ENCODE measurements at places on chromosomes 13 and 19.

GRCh38 chr19:2424686-2425621 lies 2.4 kb downstream of the TIMM13 start:
- DNase-seq, result no peak

GRCh38 chr19:28065026-28065425 lies 1147.9 kb downstream of the UQCRFS1 start:
- DNase-seq, result no peak

DNA sequence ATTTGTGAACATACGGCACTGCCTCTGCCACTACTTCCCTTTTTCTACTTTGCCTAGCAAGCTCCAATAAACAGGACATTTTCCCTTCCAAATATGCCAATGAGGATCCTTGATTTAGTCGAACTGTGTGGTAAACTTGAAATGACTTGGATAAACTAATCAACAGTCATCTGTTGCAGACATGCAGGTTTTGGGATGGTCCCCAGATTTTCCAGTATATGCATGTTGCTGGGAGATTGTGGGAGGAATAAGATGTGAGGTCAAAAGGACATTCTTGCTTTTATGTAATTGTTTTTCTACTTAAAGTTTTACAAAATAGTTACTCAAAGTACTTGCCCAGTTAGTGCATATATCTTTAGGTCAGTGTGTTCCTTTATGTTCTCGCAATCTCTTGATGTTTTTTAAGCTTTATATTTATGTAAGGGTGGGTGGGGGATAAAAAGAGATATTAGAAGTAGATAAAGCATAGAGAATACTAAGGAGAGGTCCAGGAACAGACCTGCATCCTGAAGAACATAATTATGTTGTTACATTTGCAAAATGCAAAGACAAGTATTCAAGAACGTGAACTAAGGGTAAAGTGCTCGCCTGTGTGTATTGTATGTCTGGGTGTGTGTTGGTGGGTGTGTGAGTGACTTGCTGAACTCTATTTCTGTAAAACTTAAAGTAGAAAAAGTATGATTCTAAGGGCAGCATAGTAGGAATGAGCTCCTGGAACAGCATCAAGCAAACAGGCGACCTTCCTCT lies 88.4 kb upstream of the OXGR1 start:
- no peak for DNase-seq

GRCh38 chr13:75079226-75079625 lies 402.7 kb downstream of the TBC1D4 start:
- no peak for DNase-seq

DNA sequence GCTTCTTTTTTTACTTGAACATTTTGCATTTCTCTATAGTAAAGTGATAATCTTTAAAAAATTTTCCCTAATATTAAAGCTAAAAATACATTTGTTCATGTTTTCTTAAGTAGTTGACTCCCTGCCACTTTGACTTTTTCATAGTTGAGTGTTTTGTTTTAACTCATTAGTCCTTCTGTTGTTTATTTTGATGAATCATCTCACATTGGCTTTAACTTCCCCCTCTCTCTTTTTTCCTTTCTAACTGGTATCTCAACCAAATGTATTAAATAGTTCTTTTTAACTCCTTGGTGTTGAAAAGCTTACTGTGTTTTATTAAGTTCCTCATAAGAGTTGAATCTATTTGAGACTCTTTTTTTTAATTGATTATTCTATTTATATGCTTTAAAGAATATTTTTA lies 2.8 kb downstream of the TNFSF13B start:
- no peak for DNase-seq

GRCh38 chr13:39051157-39051556 lies 12.9 kb downstream of the NHLRC3 start:
- DNase-seq, result peak; percentile 67

GRCh38 chr13:95437561-95437960 lies 115.0 kb upstream of the CLDN10 start:
- DNase-seq, result no peak

- DNase-seq, result no peak
These were observed 69.7 kb downstream of the UFM1 start for GRCh38 chr13:38419312-38419873.

DNA sequence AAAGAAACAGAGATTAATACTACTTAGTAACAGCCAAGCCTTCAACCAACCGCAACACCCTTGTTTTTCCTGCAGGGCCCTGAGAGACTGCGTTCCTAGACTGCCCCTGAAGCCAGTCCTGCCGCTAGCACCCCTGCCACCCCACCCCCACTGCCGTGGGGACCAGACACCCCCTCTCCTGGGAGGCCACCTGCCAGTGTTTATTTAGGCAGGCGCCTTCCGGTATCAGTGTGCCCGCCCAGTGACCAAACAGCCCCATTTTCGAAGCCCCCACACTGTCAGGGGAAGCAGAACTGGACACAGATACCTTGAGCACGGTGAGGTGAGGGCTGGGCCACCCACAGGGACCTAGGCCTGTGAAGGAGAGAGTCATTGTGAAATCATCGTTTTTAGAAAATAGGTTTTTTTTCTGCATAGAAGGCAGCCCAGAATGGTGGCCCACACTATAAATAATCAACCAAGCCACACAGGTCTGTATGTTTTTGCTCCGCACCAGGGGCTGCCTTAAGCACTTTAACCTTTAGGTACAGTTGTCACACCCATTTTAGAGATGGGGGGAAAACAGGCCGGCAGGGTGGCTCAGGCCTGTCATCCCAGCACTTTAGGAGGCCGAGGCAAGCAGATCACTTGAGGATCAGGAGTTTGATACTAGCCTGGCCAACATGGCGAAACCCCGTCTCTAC lies 3.5 kb upstream of the TLE5 start:
- DNase-seq, result peak; percentile 85

DNA sequence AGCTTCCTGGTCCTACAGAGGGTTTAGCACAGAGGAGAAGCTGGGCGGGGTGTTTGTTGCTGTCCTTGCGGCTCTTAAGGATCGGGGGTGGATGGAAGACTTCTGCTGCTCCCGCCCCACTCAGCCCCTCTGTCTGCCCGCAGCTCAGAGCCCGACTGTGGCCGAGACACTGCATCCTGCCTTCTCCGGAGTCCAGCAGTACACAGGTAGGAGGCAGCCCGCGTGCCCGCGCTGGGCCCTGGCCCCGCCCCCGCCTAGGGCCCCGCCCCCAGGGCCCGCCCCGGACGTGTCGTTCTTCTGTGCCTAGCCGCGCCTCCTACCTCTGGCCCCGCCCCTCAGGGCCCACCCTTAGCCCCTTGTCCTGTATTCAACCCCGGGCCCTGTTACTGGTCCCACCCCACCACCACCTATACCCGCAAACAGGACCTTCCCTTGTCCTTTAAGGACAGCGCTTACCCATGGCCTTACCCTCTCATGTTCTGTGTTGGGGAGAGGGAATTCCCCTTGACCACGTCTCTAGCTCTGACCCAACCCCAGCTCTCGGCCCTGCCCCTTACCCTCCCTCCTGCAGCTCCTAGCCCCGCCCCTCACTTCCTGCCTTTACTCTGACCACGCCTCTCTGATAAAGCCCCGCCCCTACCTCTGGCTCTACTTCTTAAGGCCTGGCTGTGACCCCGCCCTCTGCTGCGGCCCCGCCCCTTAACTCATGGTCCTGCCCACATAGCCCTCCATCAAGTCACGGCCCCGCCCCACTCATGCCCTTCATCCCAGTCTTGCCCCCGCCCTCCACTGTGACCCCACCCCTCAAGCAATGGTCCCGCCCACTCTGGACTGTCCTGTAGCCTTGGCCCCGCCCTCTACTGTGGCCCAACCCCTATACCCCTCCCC lies 60.5 kb downstream of the CELF5 start:
- DNase-seq, result peak; percentile 35

DNA sequence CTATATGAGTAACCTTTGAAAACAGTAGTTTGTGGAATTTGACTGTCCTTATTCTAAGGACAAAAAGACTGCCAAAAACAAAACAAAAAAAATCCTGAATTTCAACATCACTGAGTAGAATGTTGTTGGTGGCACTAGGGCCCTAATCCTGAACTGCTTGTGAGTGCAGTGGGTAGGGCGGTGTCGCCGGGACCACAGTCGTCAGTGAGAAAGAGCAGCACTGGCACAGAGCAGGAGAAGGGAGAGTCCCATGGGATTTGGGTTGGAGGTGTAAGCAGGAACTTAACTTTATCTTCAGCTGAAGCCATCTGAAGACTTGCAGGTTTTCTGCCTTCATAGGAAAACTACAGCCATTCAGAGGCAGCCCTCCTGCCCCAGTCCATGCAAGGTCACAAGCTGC lies 5.6 kb downstream of the PCID2 start:
- no peak for DNase-seq

GRCh38 chr13:20579191-20579590 lies 12.2 kb downstream of the IFT88 start:
- no peak for DNase-seq

DNA sequence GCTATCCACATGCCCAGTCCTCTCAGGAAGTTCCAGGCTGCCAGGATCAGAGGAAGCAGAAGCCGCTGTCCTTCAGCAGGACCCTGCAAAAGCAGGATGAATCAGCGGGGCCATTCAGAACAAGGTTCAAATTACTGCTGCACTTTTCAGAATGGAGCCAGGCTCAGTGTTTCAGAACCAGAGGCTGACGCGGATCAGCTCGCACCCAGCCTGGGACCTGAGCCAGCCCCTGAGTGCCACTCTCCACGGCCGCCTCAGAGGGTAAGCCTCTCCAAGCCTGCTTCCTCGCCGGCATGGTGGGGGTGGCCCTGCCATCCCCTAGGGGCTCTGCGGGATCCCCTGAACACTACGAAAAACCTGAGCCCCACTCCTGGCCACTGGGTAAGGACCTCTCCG lies 24.7 kb downstream of the RASA3 start:
- DNase-seq, result no peak

GRCh38 chr13:20340759-20341171 lies 108.6 kb upstream of the GJB6 start:
- no peak for DNase-seq

DNA sequence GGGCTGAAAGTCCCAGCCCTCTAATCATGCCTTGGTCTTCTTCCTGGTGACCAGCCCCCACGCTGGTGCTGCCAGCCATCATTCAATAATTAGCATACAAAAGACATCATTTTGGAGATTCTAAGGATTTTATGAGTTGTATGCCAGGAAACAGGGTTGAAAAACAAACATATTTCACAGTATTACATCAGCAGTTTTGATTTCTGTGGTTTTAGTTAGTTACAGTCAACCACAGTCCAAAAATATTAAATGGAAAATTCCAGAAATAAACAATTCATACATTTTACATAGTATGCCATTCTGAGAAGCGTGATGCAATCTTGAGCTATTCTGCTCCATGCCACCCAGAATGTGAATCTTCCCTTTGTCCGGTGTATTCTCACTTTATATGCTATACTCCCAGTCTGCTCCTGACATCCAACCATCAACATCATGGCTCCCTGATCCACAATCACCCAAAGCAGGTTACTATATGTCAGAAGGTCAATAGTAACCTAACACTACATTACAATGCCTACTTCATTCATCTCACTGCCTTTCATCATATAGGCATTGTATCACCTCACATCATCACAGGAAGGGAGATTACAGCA lies 49.2 kb downstream of the STOML3 start:
- DNase-seq, result no peak

- DNase-seq, result no peak
These were observed 39.7 kb upstream of the RNF113B start for GRCh38 chr13:98216711-98217285.

GRCh38 chr13:38577048-38577447 lies 109.8 kb upstream of the FREM2 start:
- DNase-seq, result no peak

- no peak for DNase-seq
These were observed 79.4 kb upstream of the MCF2L start for GRCh38 chr13:112889351-112890290.

DNA sequence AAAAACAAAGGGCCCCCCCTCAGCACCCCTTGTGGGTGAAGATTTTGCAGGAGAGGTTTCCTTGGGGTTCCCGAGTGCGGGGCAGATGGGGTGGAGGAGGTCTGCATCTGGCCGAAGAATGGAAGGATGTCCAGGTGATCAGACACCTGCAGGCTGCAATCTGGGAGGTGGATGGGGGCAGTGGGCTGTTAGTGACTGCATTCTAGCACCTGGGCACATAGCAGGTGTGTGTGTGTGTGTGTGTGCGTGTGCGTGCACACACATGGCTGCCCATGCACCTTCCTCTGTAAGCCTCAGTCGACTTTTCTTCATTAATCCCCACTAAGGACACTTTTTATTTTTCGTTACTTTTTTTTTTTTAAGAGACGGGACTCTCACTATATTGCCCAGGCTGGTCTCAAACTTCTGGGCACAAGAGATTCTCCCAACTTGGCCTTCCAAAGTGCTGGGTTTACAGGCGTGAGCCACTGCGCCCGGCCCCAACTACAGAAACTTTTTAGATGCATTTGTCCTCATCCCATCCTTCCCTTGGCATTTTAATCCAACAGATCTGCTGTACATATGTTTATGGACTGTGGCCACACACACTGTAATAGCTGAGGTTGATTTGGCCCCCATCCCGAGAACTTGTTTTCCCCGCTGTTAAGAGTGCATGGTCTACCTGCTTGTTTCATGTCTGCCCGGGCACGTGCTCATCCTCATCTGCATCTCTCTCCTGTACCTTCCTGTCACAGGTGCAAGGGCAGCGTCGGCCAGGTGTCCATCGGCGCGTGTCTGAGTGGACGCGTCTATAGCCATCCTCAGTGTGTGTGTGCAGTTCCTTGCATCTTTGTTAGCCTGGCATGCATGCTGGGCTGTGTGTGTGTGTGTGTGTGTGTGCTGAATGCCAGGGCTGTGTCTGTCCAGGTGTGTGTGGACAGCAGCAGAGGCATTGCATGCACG lies 731 bp downstream of the MAG start:
- DNase-seq, result peak; percentile 58

GRCh38 chr19:45402298-45403061 lies 2.4 kb downstream of the PPP1R13L start:
- DNase-seq, result peak; percentile 34

DNA sequence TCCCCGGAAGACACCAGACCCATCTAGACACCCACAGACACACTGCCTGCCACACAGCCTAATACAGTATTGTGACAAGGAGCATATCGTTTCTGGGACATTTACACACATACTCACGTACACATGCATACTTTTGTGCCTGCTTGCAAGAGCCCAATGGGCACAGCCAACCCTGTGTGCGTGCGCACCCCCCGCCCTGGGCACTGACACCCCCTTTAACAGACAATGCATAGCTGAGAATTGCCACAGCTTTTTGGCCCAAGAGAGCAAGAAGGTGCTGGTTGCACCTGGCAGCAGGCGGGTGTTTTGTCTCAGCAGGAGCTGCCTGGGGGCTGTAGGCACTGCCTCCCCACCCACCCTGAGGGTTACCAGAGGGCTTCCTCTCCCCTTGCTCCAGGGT lies 1.7 kb upstream of the NFIX start:
- no peak for DNase-seq

DNA sequence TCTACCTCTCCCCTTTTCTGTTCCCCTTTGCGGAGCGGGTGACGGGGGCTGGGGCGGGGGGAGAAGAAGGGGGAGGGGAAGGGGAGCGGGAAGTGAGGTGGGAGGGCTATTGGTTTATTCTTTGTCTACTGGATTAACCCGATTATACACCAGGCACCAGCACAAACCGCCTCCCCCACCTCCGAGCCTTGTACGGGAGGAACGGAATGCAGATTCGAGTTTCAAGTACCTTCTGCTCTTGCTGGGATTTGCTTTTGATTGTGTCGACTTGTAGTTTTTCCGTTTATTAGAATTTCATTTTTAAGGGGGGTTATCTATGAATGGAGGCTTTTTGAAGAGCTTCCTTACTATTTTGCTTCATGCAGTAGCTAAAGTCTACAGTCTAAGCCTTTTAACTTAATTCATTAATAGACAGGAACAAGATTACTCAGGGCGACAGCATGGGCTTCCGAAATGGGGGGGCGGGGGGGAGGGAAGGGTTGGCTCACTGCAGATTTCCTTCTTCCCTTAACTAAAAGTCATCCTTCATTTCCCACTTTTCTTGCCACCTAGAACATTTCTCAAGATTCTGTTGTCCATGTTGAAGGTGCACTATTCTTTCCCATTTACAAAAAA lies 937 bp upstream of the SPRY2 start:
- peak; percentile 46 for DNase-seq

All from NCI-H146 (cell line).